ENCODE measurements at places on chromosomes 5 and 9.

GRCh38 chr9:98935071-98935505 lies 8.6 kb upstream of the COL15A1 start:
- no peak for DNase-seq

- DNase-seq, result no peak
Observed at GRCh38 chr5:150612905-150613670, 27.4 kb upstream of the SYNPO start.

DNA sequence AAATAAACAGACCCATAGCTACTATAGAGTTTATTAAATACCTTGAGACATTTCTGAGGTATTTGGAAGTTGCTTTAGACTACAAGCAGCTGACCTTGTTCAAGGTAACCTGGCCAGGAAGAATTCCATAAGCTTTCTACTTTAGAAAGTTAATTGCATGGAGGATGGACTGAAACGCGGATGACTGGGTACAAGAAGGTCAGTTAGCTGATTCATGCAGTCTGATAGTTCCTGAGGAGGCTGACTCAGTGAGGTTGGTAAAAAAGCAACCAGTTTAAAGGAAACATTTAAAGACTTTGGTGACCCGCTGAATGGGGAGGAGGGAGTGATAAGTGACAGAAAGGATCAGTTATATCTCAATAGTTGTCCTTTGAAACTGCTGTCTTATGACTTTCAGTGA lies 670.1 kb upstream of the CDH9 start:
- DNase-seq, result no peak

DNA sequence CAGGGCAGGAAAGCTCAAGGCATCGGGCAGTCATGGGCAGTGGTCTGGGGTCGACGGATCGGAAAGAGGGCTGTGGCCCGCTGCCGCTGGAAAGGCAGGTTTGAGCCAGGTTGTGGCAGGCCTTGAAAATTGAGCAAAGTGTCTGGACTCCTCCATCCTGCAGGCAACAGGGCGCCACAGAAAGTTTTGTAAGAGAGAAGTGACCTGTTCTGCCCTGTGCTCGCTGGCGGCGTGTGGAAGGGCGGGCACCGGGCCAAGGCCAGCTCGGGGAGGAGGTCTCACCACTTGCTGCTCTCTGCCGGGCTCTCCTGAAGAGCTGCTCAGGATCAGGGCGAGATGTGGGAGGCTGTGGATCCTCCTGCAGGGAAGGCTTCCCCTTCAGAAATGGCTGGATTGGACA lies 41.4 kb upstream of the FAT2 start:
- DNase-seq, result no peak

DNA sequence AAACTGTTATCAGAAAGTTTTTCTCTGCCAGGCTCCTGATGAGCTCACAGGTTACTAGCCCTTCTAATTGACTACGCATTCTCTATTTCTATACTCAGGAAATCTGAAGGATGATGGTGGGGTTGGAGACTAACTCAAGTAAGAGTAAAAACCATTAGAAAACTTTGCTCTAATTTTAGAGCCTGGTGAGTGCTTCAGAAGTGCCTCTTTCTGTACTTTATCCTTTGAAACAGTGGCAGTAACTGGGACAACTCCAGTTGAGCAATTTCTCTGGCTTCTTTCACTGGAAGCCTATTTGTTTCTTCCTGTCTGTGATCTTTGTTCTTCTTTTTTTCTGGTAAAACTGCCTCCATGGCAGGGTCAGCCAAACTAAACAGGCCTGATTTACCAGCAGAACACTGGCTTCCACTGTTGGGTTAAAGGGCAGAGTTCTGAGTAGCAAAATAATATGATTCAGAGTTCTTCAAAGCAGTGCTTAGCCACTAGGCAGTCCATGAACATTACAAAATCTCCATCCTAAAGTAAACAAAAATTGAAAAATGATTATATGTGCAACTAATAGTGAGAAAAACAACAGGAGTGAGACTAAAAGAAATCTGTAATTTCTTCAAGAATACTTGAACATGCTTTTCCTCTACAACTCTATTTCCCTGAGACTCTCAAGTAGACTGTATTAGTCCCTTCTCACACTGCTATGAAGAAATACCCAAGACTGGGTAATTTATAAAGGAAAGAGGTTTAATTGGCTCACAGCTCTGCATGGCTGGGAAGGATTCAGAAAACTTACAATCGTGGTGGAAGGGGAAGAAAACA lies 79.8 kb downstream of the MROH2B start:
- DNase-seq, result no peak

DNA sequence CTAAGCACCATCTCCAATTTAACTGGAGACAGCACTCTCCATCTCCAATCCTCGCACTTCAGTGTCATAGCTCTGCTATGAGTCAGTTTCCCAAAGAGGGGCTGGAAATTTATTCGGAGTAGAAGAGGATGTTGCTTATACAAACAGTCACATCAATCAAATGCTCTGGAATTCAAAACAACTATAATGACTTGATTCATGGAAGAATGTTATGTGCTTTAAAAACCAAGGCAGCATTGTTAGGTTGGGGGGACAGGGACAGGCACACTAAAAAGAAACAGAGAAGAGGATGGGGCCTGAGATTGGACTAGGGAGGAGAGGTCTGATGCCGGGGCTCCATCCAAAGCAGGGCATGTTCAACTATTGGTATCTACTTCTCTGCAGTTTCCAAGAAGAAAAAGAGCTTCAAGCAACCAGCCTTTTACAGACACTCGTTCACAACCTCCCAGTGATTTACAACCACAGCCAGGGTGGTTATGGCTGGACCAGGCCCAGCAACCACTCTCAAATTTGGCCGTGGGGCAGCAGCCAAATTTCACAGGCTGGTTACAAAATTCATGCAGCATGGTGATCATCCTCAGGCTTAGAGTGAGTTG lies 117.5 kb upstream of the ZNF366 start:
- DNase-seq, result no peak

DNA sequence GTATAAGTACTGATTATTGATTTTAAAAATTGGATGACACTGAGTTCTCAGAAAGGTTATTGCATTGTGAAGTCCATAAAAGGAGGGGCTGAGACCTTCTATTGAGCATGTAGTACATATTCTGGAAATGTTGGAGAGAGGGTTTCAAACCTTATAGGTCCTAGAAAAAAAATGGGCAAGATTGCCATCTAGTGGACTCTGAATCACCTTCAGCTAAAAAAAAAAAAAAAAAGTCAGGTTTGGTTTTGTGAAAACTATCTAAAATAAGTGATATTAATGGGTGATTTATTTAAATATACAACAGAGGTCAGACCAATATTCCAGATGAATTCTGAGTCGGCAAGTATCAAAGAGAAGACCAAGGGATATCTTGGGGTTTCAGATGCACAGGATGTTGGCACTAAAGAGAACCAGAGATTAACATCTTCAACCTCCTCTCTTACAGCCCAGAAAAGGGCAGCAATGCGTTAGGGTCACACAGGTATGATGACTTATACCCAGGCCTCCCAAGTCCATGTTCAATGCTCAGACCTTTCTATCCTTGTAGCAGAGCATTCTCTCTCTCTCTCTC lies 109.8 kb upstream of the NMUR2 start:
- DNase-seq, result no peak

- DNase-seq, result no peak
Observed at GRCh38 chr5:83474991-83475390, 3.4 kb downstream of the VCAN start.

- DNase-seq, result no peak
Observed at GRCh38 chr5:22842574-22842973, 10.6 kb downstream of the CDH12 start.

GRCh38 chr5:136000932-136001331 lies 27.9 kb upstream of the TGFBI start:
- DNase-seq, result no peak

DNA sequence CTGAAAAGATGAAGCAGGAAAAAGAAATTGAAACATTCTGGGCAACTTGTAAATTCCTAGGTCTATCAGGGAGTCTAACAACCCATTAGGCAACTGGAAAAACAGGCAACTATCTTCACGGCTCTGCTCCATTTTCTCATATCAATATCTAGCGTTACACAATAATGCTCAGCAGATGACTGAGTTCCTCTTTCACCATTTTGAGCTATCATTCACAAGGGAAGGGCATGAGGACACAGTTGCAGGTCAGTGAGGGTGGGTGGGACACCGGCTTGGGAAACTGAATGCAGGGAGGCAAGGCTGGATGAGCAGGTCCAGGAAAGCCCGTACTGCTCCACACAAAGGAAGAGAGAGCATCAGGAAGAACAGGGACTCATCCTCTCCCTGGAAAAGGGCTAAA lies 67.0 kb downstream of the FRMD3 start:
- DNase-seq, result no peak

- DNase-seq, result no peak
Observed at GRCh38 chr5:155575861-155576260, 562.3 kb downstream of the KIF4B start.

- no peak for DNase-seq
Observed at GRCh38 chr9:93473411-93473810, 20.0 kb upstream of the FAM120AOS start.

DNA sequence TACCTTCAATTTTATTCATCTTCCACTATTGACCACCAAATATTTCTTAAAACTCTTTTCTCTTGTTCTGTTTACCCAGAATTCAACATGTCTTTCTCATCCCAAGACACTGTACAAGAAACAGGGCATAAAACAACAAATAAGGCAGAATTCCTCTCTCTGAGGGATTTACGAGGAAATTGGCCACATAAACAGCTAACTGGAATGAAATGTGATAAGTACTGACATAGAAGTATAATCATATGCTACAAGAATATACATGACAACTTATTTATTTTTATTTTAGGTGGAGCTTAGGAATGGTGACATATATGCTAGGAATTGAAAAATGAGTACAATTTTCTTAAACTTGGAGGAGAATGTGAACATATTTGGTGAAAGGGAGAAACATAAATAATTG lies 48.8 kb upstream of the FBN2 start:
- DNase-seq, result no peak

GRCh38 chr9:127569886-127570401 lies 42.1 kb upstream of the STXBP1 start:
- no peak for DNase-seq

- DNase-seq, result no peak
Observed at GRCh38 chr5:41270423-41271251, 57.3 kb upstream of the C6 start.

DNA sequence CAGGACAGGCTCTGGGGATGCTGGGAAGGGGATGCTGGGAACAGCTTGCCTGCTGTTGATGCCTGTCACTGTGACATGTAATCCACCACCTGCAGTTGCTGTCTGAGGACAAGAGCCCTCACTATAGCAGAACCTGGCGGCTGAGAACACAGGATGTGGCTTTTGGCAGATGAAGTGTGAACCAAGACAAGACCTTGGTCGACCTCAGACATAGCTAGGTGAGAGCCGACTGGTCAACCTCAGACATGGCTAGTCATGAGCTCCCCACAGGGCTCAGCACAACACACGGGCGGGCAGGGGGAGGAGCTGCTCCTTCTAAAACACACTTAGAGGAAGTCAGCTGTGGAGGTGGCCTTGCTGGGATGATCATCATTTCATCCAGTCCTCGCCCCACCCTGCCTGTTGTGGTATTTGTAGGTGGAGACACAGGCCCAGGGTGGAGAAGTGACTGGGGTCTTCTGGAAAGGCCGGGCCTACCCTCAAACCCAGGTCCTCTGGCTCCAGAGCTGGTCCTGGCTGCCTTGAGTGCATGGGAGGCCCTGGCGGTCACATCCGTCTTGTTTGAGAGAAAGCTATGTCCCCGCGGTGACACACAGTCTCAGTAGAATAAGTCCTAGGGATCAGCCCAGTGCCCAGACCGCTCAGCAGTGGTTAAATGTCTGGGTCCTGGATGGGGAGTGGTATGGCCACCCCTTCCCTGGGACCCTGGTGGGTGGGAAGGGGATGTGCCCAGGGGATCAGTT lies 6.1 kb downstream of the SUSD3 start:
- DNase-seq, result peak; percentile 79

GRCh38 chr9:94188246-94188645 lies 70.9 kb upstream of the ZNF169 start:
- no peak for DNase-seq

GRCh38 chr5:83686251-83686650 lies 34.4 kb downstream of the HAPLN1 start:
- DNase-seq, result no peak

GRCh38 chr9:133803028-133803585 lies 65.0 kb upstream of the SARDH start:
- no peak for DNase-seq

- DNase-seq, result no peak
Observed at GRCh38 chr9:126343271-126343700, 16.7 kb downstream of the MVB12B start.

GRCh38 chr5:69312459-69313160 lies 20.0 kb downstream of the CCDC125 start:
- no peak for DNase-seq

DNA sequence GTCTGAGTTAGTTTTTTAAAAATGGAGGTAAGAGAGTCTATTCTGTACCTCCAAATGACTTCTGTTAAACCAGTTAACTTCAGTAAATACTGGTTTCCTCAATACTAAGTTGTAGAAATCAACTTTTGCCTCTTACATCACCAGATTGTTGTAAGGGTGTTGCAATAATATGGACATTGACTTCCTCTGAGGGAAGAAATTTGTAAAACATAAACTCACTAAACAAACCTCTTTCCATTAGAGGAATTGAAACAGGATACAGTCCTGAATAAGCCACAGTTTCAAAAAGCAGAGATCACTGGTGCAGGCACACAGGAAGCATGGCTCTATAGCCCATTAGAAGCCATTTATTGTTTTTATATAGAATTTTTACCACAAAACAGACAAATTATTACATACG lies 32.7 kb upstream of the SLCO6A1 start:
- DNase-seq, result no peak

DNA sequence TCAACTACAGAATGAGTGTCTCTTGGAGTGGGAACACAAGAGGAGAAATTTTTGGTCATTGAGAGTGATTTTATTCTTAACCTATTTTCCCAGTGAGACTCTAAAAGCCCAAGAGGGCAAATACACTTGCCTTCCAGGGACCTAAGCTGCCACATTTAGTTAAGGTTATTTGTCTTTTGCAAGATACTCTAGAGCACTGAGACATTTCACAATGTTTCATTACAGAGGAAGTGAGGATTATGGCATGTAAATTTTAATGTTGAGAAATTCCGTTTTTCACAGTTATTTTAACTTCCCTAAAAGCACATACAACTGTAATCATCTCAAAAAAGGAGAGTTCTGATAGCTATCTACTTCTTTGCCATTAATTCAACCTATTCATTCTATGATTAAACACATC lies 38.7 kb upstream of the RAB3C start:
- no peak for DNase-seq

- no peak for DNase-seq
Observed at GRCh38 chr5:150176745-150177477, 10.3 kb downstream of the CDX1 start.

DNA sequence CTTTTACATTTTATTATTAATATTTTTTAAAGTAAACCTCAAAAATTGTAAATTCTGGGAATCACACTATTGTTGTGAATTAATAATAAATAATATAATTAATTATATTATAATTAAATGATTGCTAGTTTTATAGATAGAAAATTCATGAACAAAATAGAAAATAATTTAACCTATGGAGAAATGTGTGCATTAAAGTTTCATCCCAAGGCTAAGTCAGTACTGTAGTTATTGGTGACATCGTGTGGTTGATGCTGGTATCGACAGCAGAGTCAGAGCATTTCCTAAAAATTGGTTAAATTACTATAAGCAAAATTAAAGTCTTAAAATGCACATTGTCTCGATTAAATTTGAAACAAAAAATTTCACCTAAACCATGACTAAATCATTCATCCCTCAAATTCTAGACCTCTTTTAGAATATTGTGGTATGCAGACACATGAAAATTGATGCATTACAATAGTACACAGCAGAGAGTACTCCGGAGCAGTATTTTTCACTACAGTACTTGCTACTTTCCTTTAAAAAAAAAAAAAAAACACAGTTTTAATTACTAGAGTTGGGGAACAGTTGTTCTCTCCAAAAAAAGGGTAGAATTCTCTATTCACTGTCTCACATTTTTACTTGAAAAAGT lies 73.9 kb downstream of the RORB start:
- DNase-seq, result no peak

Measured in activated T-cell treated with anti-CD3 and anti-CD28 coated beads for 24 hours (primary cell).